ENCODE measurements at places on chromosomes 7 and 10. TPM values are rescaled to one million over a fixed set of nuclear protein-coding genes. Genes with fewer than 3 reads are reported as not detected.

TSPAN15 gene
- 28.7 TPM for total RNA-seq

DNA sequence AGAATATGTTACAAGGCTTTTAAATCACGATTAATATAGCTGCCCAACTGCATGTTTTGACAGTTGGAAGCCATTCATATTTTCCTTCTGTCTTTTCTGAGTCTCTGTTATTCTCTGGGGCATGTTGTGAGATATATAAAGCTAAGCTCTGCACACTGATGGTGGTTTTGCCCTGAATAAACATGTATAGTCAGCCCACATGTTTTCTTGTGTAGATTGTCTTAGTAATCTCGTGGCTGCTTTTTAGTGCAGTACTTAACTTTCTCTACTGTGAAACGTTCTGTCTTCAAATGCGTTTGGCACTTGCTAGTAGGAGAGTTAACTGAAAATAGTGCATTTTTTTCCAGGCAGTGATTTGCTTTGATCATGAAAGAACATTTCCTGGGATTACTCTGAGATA, 268.5 kb downstream of the DNAJB9 start:
- no peaks in the 10 kb centered on the region for H3K4me1 ChIP-seq
- H3K36me3 ChIP-seq = no peaks in the 10 kb centered on the region
- H3K27ac ChIP-seq = no peak overlapping the region
- H3K27me3 ChIP-seq = no peaks in the 10 kb centered on the region
- H3K4me3 ChIP-seq = no peak overlapping the region

GRCh38 chr7:90407484-90407821, 4.2 kb downstream of the CLDN12 start:
- peaks cover 3% of the 10 kb centered on the region for H3K36me3 ChIP-seq
- no peaks in the 10 kb centered on the region for H3K27me3 ChIP-seq
- H3K4me3 ChIP-seq = no peak overlapping the region
- H3K4me1 ChIP-seq = peaks cover 15% of the 10 kb centered on the region

GRCh38 chr10:113096128-113096996, 146.3 kb downstream of the TCF7L2 start:
- H3K27me3 ChIP-seq = no peaks in the 10 kb centered on the region
- H3K4me3 ChIP-seq = no peak overlapping the region
- no peak for DNase-seq
- peaks cover 2% of the 10 kb centered on the region for H3K36me3 ChIP-seq

GRCh38 chr10:123759501-123760031, 93.4 kb downstream of the GPR26 start:
- no peak for DNase-seq
- no peak overlapping the region for H3K27ac ChIP-seq
- no peaks in the 10 kb centered on the region for H3K36me3 ChIP-seq
- peaks cover 23% of the 10 kb centered on the region for H3K27me3 ChIP-seq
- no peak overlapping the region for H3K4me3 ChIP-seq
- H3K4me1 ChIP-seq = no peaks in the 10 kb centered on the region

GRCh38 chr7:26329520-26330255, 38.0 kb downstream of the SNX10 start:
- no peaks in the 10 kb centered on the region for H3K27me3 ChIP-seq
- peaks cover 31% of the 10 kb centered on the region for H3K4me1 ChIP-seq
- DNase-seq = no peak
- H3K4me3 ChIP-seq = peak overlapping the region; percentile 63

GRCh38 chr7:134789967-134790685, 10.7 kb downstream of the CALD1 start:
- no peaks in the 10 kb centered on the region for H3K36me3 ChIP-seq
- no peak for DNase-seq
- no peak overlapping the region for H3K27ac ChIP-seq

- no peaks in the 10 kb centered on the region for H3K4me1 ChIP-seq
- no peak overlapping the region for H3K4me3 ChIP-seq
- no peak for DNase-seq
- no peak overlapping the region for H3K27ac ChIP-seq
- H3K36me3 ChIP-seq = no peaks in the 10 kb centered on the region
- no peaks in the 10 kb centered on the region for H3K27me3 ChIP-seq
Measured at GRCh38 chr7:117979954-117980497, 106.8 kb upstream of the CTTNBP2 start.

- H3K4me3 ChIP-seq = no peak overlapping the region
- no peak for DNase-seq
- peaks cover 15% of the 10 kb centered on the region for H3K4me1 ChIP-seq
- peaks cover 6% of the 10 kb centered on the region for H3K27me3 ChIP-seq
Measured at GRCh38 chr10:86046845-86047460, 319.6 kb downstream of the GRID1 start.

PAX2 gene
- not detected for total RNA-seq

GRCh38 chr10:21497177-21497807, 28.2 kb downstream of the SKIDA1 start:
- H3K27ac ChIP-seq = no peak overlapping the region
- DNase-seq = peak; percentile 30
- peak overlapping the region; percentile 91 for H3K4me3 ChIP-seq
- peaks cover 47% of the 10 kb centered on the region for H3K27me3 ChIP-seq

CLRN3 gene
- total RNA-seq = not detected

GRCh38 chr10:96236090-96236478, 35.3 kb downstream of the BLNK start:
- H3K4me1 ChIP-seq = peaks cover 6% of the 10 kb centered on the region
- H3K27me3 ChIP-seq = peaks cover 26% of the 10 kb centered on the region
- no peak overlapping the region for H3K27ac ChIP-seq
- DNase-seq = no peak

- H3K27ac ChIP-seq = no peak overlapping the region
- no peaks in the 10 kb centered on the region for H3K36me3 ChIP-seq
Measured at GRCh38 chr7:19397911-19398310, 252.7 kb upstream of the FERD3L start.

GRCh38 chr10:58438340-58438871, 53.2 kb downstream of the TFAM start:
- no peak for DNase-seq
- no peak overlapping the region for H3K4me3 ChIP-seq
- H3K27ac ChIP-seq = no peak overlapping the region
- H3K36me3 ChIP-seq = peaks cover 3% of the 10 kb centered on the region
- H3K4me1 ChIP-seq = peaks cover 8% of the 10 kb centered on the region
- H3K27me3 ChIP-seq = peaks cover 11% of the 10 kb centered on the region

IKZF1 gene
- total RNA-seq = 323 TPM

DNA sequence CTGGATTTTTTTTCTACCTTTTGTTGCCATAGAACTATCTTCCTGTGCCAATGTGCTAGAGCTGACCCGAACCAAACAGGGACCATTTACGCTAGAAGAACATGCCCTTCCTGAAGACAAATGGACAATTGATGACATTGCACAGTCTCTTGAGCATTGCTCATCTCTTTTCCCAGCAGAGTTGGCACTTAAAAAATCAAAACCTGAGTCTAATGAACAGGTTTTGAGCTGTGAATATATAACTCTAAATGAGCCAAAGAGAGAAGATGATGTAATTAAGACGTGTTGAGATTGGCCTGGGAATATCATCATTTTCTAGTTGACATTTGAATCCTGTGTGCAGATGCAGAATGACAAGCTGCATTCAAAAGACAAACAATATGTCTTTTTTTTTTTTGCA, 37.1 kb downstream of the TRUB1 start:
- no peaks in the 10 kb centered on the region for H3K27me3 ChIP-seq
- H3K4me1 ChIP-seq = peaks cover 8% of the 10 kb centered on the region
- peaks cover 6% of the 10 kb centered on the region for H3K36me3 ChIP-seq
- H3K4me3 ChIP-seq = no peak overlapping the region

GRCh38 chr10:130770018-130770630, 541.4 kb downstream of the TCERG1L start:
- no peak overlapping the region for H3K27ac ChIP-seq
- peaks cover 31% of the 10 kb centered on the region for H3K27me3 ChIP-seq
- H3K36me3 ChIP-seq = peaks cover 3% of the 10 kb centered on the region
- H3K4me1 ChIP-seq = no peaks in the 10 kb centered on the region
- no peak for DNase-seq

STAG3 gene
- 4.0 TPM for total RNA-seq

DNA sequence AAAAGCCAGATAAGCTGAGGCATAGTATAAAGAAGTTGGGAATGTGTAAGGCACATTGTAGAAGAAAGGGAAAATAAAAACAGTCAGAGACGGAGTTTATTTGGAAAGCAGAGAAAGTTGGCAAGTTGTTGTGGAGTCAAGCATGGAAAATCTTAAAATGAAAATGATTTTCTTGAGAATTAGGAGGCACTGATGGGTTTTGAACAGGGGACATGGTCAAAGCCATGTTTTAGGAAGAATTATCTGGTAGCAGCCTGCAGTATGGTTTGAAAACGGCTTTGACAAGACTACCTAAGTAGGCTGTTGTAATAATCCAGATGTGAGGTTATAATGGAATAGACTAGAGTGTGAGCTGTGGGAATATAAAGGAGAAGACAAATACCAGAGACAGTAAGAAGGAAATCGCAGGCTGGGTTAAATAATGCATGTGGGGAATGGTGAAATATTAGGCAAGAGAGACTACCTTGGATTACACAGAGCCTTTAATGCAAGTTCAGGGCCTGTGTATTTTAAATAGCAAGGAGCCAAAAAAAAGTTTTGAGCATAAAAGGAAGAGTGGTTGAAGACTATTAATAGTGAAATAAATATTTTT, 130.4 kb upstream of the MEOX2 start:
- H3K4me3 ChIP-seq = no peak overlapping the region
- no peak for DNase-seq
- H3K27ac ChIP-seq = no peak overlapping the region
- no peaks in the 10 kb centered on the region for H3K36me3 ChIP-seq
- no peaks in the 10 kb centered on the region for H3K27me3 ChIP-seq
- H3K4me1 ChIP-seq = no peaks in the 10 kb centered on the region

- H3K4me3 ChIP-seq = no peak overlapping the region
- no peaks in the 10 kb centered on the region for H3K4me1 ChIP-seq
Measured at GRCh38 chr7:116273918-116274301, 63.6 kb downstream of the TES start.

BCAP29 gene
- 16.5 TPM for total RNA-seq

DNA sequence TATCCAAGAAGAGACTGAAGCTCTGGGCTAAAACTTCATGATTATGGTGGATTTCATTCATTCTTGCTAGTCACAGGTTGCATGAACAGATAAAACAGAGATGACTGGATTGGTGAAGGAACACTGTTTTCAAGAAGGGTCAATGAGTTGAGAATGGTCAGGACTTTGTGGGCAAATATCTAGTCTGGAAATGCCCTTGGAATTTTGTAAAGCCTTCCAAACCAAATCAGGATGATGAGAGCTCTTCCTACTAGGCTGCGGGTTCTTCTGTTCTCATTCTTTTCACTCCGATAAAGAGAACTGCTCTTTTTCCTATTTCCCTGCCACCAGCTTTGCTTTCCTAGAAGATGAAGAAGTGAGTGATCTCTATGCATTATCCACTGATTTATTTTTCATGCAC, 171.4 kb downstream of the ARID5B start:
- H3K27ac ChIP-seq = peak overlapping the region; percentile 88
- DNase-seq = no peak
- H3K4me1 ChIP-seq = peaks cover 24% of the 10 kb centered on the region
- H3K4me3 ChIP-seq = peak overlapping the region; percentile 75
- H3K27me3 ChIP-seq = no peaks in the 10 kb centered on the region

DNA sequence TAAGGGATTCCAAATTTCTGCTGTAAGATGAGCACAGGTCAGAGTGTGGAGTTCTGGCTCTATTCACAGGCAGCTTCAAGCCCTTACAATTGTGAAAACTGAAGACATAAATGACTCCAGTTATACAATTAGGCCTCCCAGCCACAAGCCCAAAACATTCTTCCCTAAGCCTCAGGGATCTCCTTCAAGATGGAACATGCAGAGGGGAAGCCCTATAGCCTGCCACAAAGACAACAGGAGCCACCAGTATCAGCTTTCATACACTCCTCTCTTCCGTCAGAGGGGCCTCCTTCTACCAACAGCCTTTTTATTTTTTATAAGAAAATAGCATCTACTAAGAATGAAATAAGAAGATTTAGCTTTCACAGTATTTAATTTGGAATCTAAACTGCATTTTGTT, 46.5 kb downstream of the DLD start:
- peaks cover 10% of the 10 kb centered on the region for H3K4me1 ChIP-seq
- no peak overlapping the region for H3K4me3 ChIP-seq
- peaks cover 3% of the 10 kb centered on the region for H3K36me3 ChIP-seq
- no peak overlapping the region for H3K27ac ChIP-seq
- no peak for DNase-seq

DNA sequence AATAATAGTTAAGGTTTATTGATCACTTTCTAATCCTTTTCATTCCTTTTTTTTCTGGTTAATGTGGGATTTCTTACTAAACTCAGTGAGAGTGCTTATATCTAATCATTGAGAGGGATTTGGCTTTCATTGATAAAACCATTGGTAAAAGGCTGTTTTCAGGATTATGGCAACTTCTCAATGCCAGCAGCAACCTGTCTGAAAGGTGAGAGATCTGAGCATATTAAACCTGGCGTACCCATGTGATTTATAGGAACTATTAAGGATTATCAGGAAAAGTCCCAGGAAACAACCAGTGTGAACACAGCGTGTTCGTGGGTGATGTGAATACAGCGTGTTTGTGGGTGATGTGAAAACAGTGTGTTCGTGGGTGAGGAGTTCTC, 65.9 kb downstream of the PDIA4 start:
- no peaks in the 10 kb centered on the region for H3K27me3 ChIP-seq
- peak overlapping the region; percentile 84 for H3K4me3 ChIP-seq
- H3K4me1 ChIP-seq = peaks cover 18% of the 10 kb centered on the region
- H3K36me3 ChIP-seq = no peaks in the 10 kb centered on the region
- no peak for DNase-seq

- DNase-seq = peak; percentile 49
- no peaks in the 10 kb centered on the region for H3K27me3 ChIP-seq
- peak overlapping the region; percentile 97 for H3K4me3 ChIP-seq
Measured at GRCh38 chr10:8060010-8060703, 5.7 kb downstream of the GATA3 start.

DNA sequence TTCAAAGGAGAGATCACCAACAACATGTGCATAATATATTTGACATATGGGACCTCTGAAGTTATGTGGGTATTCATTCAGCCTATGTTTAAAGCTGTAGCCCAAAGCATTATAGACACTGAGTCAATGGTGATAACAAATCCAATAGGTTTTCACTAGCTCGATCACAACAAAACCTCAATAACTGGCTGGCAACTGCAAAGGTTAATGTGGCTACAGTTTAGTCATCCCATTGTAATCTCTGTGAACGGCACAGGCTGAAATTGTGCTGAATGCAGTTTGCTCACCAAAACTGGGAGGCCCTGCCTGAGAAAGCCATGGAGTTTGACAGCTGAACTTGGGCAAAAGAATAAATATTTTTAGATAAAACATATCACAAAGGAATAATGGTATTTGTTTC, 152.4 kb upstream of the ADO start:
- no peaks in the 10 kb centered on the region for H3K27me3 ChIP-seq
- peaks cover 4% of the 10 kb centered on the region for H3K4me1 ChIP-seq
- H3K36me3 ChIP-seq = no peaks in the 10 kb centered on the region
- DNase-seq = no peak
- H3K4me3 ChIP-seq = no peak overlapping the region

DNA sequence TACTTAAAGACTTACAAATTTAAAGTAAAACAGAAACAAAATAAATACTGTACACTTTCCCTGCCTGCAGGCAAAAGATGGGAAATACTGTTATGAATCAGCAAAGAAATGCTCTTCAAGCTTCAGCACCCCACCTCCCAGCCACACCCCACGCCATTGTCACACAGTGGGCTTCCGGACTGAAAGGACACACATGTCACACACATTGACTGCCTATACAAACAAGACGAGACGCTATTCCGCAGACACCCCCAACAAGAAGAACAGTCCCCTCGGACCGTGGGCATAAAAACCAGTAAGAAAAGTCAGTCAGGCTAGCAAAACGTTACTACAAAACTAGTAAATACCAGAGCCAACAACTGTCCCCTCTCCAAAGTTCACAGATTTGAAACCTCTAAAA, 22.2 kb upstream of the PARP12 start:
- H3K4me3 ChIP-seq = peak overlapping the region; percentile 77
- H3K36me3 ChIP-seq = no peaks in the 10 kb centered on the region
- H3K27ac ChIP-seq = peak overlapping the region; percentile 81
- no peak for DNase-seq
- no peaks in the 10 kb centered on the region for H3K27me3 ChIP-seq

PRKCQ gene
- 66.3 TPM for total RNA-seq
